Mucosa of gallbladder (tissue), 1 donor: ENCODE measurements at places on chromosomes 11 and 22. TPM values are rescaled to one million over a fixed set of nuclear protein-coding genes. Genes with fewer than 3 reads are reported as not detected.

- DNase-seq = no peak
These were observed 8.8 kb downstream of the ARCN1 start for GRCh38 chr11:118581057-118581456.

The PRAME gene
- 1.5 TPM for total RNA-seq

The DDI1 gene
- not detected for total RNA-seq

- DNase-seq = no peak
These were observed 761.9 kb downstream of the DLG2 start for GRCh38 chr11:84865257-84865656.

- DNase-seq = no peak
These were observed 15.0 kb downstream of the MPPED1 start for GRCh38 chr22:43426816-43427215.

The GAL gene
- total RNA-seq = not detected

The ADAMTS8 gene
- 14.1 TPM for total RNA-seq
